CD8-positive, alpha-beta T cell (primary cell): ENCODE measurements at places on chromosomes 12 and 14.

- no peak for DNase-seq
Observed at GRCh38 chr12:93373961-93374656, 3.6 kb upstream of the NUDT4 start.

DNA sequence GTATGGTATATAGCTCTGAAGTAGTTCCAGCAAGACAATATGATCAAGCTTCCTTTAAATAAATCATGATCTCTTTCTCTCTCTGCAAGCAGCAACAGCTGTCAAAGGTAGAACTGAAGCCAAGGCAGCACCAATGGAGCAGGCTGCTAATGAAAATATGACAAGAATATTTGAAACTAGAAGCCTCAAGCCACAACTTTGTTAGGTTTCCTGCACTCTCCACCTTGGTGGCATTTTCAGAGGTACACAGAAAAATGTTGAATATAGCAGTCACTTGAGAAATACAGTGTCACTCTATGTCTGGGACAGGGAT lies 43.8 kb upstream of the PSMA6 start:
- no peak for DNase-seq

- DNase-seq: no peak
Observed at GRCh38 chr12:65666876-65667275, 157.4 kb upstream of the HMGA2 start.

- no peak for DNase-seq
Observed at GRCh38 chr14:103657471-103657870, 28.5 kb downstream of the KLC1 start.
